ENCODE measurements at places on chromosomes 2 and 18.

GRCh38 chr2:42371611-42372473, 10.8 kb upstream of the COX7A2L start:
- no peak for DNase-seq

GRCh38 chr2:165889158-165889557, 64.4 kb downstream of the TTC21B start:
- no peak for DNase-seq

- no peak for DNase-seq
Measured at GRCh38 chr2:231581328-231581727, 11.3 kb upstream of the TEX44 start.

DNA sequence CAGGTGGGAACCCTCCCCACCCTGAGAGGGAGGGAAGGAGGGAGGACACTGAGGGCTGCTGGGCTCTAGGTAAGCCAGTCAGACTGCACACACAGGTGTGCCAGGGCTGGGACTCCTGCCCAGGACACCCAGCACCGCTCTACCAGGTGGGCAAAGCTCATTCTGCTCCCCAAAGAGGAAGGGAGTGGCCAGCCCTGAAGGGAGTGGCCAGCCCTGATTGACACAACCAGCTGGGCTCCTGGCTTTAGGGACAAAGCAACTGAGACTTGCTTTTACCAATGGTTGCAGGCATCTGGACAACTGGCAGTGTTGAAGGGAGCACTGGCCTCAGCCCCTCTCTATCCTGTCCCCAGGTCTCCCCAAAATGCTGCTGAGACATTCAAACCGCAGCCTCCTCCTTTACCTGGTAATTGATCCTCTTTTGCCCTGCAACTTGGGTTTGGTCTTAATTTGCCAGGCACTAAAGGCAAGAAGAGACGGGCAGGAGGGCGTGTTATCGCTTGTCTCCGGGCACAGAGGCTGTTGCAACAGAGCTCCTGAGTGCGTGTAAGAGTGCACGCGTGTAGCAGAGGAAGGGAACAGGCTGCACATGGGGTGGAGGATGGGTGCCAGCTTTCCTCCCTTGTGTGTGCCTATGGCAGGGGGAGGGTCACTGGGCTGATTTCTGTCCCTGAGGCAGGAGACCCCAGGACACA, 14.5 kb upstream of the FOSL2 start:
- DNase-seq: no peak

GRCh38 chr18:61129001-61129400, 204.2 kb upstream of the CDH20 start:
- DNase-seq: no peak

GRCh38 chr2:64639691-64640090, 14.0 kb downstream of the SERTAD2 start:
- no peak for DNase-seq

DNA sequence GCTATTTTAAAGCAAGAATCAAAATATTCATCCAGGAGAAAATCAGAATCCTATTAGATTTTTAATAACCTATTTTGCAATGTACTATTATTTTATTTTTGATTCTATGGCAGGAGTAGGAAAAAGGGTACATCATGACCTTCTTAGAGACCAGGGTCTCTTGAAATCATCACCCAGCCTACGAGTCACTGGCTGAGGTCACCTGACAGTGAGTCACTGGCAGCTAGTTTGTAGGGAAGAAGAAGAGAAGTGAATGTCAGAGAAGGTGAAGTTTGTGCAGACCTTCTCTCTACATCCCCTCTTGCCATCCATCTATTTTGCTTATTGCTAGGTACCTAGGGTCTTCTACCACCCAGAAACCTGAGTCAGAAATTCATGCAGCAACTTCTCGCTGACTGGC, 144.2 kb downstream of the ALK start:
- DNase-seq: no peak

DNA sequence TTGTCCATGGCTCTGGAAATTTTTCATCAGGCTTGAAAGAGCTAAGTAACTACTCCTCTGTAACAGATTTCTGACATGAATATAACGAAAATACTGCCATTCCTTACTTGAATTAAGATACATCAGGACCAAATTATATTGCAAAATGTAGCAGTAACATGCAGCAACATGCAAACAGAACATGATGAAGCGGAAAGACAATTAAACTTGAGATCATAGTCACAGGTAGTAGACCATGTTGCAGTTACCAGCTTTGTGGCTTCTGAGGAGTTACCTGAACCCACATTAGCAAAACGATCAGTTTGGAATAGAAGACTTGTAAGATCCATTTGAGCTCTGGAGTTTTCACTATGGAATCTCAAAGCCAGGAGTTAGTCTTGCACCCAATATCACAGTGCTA, 76.2 kb downstream of the MREG start:
- no peak for DNase-seq

- DNase-seq: no peak
Measured at GRCh38 chr2:3465844-3466481, 53.4 kb downstream of the ADI1 start.

- DNase-seq: no peak
Measured at GRCh38 chr2:48940606-48941005, 185.1 kb upstream of the LHCGR start.

- DNase-seq: no peak
Measured at GRCh38 chr18:47888156-47888555, 42.3 kb downstream of the SMAD2 start.
